ENCODE measurements at places on chromosomes 7 and 10.

- no peak for DNase-seq
Measured at GRCh38 chr10:74557098-74557497, 269.3 kb upstream of the KAT6B start.

DNA sequence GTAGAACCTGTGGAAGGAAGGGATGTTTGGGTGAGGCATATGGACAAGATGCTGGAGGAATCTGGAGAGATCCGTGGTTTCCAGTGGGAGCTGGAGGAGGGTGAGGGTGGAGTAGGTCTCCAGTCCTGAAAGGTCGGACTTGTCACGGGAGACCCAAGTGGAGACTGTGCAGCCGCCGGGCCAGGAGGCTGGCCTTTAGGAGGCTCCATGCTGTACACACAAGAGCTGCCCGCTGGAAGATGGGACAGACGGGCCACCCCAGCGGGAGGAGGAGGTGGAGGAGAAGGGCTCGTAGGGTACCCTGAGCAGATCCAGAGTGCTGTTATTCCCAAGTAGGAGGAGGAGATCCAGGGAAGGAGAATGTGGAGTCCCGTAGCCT is 106.7 kb downstream of the NKX6-2 start:
- DNase-seq = no peak

DNA sequence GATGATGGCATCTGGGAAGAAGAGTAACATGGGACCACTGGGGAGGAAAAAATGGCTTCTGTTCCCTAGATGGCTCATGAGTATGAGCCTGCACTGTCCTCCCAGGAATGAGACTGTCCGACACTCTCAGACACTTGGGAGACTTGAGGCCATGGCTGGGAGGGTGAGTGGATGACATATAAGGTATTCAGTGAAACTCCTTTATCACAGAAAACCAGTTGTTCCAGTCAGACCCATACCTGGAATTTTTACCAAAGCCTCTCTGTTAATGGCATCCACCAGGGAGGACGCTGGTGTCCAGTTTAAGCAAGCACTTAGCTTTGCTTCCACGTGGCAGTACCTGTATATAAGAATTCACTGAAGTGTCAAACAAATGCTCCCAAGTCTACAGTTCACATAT is 116.7 kb upstream of the C10orf90 start:
- DNase-seq = no peak

DNA sequence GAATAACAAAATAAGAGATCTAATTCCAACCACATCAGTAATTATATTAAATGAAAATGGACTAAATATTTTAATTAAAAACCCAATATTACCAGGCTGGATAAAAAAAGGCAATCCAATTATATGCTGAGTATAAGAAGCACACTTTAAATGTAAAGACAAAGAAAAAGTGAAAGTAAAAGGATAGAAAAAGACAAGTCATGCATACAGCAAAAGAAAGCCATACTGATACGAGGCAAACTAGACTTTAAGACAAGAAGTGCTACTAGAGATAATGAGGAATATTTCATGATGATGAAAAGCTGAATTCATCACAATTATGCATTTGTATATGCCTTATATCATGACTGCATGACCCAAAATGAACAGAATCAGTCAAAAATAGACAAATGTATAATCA is 628.6 kb downstream of the PHTF2 start:
- DNase-seq = no peak

- DNase-seq = no peak
Measured at GRCh38 chr10:12351447-12351846, 2.1 kb downstream of the CAMK1D start.

DNA sequence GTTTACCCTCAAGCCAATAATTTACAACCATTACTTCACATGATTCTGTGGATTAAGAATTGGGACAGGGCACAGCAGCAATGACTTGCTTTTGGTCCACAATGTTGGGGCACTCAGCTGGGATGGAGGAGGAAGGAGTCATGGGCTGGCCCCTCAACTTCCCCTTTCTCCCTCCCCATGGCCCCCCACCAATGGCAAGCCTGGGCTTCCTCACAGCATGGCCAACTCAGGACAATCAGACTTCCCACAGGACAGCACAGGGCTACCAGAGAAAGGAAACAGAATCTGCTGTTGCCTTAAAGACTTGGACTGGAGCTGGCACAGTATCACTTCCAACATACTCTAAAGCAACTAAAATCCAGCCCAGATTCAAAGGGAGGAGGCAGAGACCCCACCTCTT is 160.7 kb downstream of the PTPN20 start:
- DNase-seq = no peak

DNA sequence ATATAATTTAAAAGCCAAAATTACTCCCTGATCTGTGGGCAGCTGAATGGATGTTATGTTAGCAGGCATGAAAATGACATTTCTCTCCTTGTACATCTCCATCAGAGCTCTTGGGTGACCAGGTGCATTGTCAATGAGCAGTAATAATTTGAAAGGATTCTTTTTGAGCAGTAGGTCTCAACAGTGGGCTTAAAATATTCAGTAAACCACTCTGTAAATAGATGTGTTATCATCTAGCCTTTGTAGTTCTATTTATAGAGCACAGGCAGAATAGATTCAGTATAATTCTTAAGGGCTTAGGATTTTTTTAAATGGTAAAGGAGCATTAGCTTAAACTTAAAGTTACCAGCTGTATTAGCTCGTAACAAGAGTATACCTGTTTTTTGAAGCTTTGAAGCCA is 52.0 kb downstream of the MRPL32 start:
- no peak for DNase-seq

GRCh38 chr7:106652909-106653308 is 8.0 kb downstream of the CCDC71L start:
- no peak for DNase-seq

GRCh38 chr7:142463401-142463850 is 205.6 kb upstream of the PRSS58 start:
- no peak for DNase-seq

DNA sequence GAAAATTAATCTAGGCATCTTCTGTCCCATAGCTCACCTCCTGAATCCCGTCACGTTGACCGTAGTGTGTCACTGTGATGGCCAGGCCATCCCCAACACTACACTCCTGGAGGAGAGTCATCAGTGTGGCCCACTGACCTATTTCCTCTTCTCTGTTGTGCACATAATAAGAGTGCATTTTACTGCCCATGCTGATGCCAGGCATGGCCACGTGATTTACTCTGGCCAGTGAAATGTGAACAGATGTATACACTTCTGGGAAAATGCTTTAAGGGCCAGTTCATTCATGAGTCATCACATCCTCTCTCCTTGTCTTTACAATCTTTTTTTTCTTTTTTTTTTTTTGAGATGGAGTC is 101.9 kb upstream of the PIP4K2A start:
- DNase-seq = peak; percentile 87

- no peak for DNase-seq
Measured at GRCh38 chr10:103890194-103890658, 27.8 kb downstream of the STN1 start.

- no peak for DNase-seq
Measured at GRCh38 chr7:1268866-1269265, 36.2 kb downstream of the UNCX start.

- DNase-seq = no peak
Measured at GRCh38 chr10:23325132-23325531, 19.5 kb downstream of the C10orf67 start.

DNA sequence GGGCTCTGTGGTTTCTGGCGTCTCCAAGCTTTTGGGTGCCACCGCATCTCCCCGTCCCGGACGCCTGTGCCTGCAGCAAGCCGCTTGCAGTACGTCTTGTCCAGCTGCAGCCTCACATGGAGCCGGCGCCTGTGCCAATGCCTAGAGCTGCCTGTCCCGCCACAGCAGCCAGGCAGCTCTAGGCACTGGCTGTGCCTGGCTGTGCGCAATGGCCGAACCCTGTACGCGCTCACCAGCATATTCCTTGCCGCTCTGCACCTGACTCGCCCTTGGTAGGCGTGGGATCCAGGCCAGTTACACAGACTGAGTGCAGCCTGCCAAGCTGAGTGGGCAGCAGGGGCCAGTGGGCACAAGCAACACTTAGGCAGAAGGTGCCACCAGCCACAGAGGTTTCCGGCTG is 381.2 kb upstream of the SORCS1 start:
- DNase-seq = no peak

DNA sequence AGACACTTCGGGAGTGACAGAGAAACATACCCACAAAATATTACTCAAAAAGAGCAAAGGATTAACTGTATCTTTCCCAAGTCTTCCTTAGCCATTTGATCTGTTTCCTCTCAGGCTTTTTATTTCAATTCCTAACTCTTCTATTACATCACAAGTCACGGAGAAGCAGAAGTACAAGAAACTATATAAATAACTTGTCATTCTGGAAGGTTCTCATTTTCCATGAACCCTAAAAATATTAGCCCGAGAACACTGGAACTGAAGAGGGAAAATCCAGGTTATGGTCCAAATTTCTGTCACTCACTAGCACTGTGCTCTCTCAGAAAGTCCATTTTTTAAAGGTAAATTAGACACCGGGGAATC is 98.0 kb downstream of the GRB10 start:
- no peak for DNase-seq

DNA sequence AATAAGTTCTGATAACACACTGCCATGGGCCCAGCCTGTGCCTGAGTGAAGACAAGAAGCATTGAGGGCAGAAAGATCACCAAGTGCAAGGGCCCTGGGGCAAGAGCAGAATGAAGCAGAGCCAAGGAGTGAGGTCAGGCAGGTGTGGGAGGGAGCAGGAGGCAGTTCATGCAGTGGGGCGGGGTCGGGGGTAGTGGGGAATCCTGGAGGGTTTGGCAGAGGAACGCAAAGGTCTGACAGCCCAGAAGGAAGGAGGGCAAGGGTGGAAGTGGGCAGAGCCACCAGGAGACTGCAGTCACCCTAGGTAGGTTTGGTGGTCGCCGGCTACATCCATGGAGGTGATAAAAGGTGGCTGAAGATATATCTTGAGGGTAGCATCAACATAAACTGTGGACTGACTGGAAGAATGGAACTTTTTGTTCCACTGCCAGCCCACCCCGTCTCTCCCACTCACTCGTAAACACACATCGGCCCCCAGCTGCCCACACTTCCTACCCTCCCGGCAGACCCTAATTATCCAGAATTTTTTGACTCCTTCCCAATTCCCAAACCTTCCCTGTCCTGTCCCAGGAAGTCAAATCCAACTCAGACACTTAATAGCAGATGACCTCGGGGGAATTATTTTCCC is 172.4 kb downstream of the ARHGAP12 start:
- DNase-seq = no peak

DNA sequence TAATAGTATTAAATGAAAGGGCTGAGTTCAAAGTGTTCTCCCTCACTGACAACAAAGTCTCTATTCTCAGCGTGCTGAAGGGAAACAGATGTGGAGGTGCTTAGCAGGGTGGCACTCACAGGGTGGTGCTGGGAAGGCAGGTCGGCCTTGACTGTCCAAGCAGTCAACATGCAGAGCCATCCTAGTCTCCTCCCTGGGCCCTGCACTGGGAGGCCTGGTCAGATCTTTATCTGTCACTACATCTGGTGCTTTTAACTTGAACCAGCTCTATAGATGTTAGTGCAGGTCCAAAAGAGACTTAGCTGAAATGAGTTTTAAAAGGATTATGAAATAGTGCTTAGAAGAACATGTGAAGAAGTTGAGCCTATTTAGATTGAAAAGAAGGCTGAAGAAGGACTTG is 82.1 kb downstream of the AVL9 start:
- no peak for DNase-seq

DNA sequence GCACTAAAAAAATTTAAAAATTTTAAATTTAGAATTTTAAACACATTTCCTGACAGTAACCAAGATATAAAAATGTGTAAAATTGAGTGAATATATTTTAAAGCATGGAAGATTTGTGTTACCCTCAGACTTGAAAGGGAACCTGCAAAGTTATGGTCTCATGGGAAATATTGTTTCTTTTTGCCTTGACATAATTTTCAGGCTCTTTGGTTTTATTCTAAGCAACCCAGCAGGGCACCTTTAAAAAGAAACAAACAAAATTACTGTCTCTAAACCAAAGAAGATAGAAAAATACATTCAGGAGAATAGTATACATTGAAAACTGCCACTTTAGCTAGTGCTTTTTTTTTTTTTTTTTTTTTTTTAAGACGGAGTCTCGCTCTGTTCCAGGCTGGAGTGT is 87.5 kb downstream of the ADK start:
- no peak for DNase-seq

GRCh38 chr7:150931199-150931869 is 46.8 kb downstream of the KCNH2 start:
- no peak for DNase-seq

- DNase-seq = no peak
Measured at GRCh38 chr7:24617957-24618616, 44.8 kb downstream of the PALS2 start.

DNA sequence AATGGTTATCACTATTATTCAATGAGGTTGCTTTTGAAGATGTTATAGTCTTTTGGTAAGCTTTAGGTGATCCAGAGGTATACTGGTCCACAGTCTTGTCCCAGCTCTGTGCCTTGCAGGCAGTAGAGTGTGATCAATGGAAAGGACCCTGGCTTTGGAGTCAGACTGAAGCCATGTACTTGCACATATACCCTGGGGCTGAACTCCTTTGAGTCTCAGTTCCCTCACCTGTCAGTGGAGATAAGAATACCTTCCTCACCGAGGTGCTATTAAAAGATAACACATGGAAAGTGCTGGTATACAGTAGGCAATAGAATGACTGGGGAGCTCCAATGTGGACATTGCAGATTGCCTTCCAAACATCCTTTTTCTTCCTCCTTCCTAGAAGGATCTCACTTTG is 16.0 kb upstream of the PDLIM1 start:
- no peak for DNase-seq

- DNase-seq = no peak
Measured at GRCh38 chr10:43186150-43186549, 47.9 kb downstream of the CSGALNACT2 start.

DNA sequence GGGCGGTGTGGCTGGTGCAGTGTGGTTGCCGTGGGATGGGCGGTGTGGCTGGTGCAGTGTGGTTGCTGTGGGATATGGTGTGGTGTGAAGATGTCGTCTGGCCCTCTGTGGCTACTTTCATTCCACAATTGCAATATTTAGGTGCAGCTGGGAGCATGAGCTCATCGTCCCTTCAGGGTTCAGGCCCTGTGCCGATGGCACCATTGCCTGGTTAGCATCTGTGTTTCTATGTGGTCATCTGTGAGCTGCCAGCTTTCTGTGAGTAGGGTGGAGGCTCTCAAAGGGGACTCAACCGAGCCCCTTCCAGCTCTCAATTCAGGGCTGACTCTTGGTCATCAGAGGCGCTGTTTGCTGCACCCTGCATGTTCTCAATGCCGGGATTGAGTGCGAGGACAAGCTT is 3.6 kb downstream of the ADGRA1 start:
- no peak for DNase-seq

GRCh38 chr7:129858490-129858889 is 94.3 kb downstream of the UBE2H start:
- no peak for DNase-seq

- peak; percentile 29 for DNase-seq
Measured at GRCh38 chr10:103540722-103541121, 47.2 kb downstream of the NEURL1 start.
